Ovary (tissue), 10 donors: ENCODE measurements at places on chromosomes 6 and 20. TPM values are rescaled to one million over a fixed set of nuclear protein-coding genes. Genes with fewer than 3 reads are reported as not detected.

DNA sequence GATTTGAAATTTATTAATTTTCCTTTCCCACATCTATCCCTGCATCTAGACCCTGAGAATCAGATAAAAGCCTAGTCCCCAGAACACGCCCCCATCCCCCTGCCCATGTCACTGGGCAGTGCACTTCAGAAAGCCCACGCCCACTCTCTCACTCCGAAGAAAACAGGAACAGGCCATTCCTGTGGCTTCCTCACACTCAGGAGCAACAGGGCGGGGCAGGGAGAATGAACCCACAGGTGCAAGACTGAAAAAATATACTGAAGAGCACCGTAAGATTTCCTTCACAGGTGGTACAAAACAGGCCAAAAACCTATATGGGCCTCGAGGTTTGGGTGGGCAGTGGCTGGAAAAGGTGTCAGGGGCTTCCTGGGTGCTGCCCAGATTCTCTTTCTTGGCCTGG, 3.4 kb downstream of the OXT start:
- H3K27ac ChIP-seq = no peak overlapping the region
- no peak overlapping the region for H3K4me3 ChIP-seq
- no peaks in the 10 kb centered on the region for H3K36me3 ChIP-seq
- no peak for DNase-seq
- no peaks in the 10 kb centered on the region for H3K4me1 ChIP-seq

GRCh38 chr6:150302520-150303176, 66.2 kb upstream of the IYD start:
- no peak overlapping the region for H3K4me3 ChIP-seq
- no peaks in the 10 kb centered on the region for H3K27me3 ChIP-seq
- H3K27ac ChIP-seq = no peak overlapping the region
- no peak for DNase-seq

- no peak overlapping the region for H3K27ac ChIP-seq
- no peak overlapping the region for H3K4me3 ChIP-seq
- no peaks in the 10 kb centered on the region for H3K36me3 ChIP-seq
These were observed 55.1 kb downstream of the ORC3 start for GRCh38 chr6:87645080-87645479.

DNA sequence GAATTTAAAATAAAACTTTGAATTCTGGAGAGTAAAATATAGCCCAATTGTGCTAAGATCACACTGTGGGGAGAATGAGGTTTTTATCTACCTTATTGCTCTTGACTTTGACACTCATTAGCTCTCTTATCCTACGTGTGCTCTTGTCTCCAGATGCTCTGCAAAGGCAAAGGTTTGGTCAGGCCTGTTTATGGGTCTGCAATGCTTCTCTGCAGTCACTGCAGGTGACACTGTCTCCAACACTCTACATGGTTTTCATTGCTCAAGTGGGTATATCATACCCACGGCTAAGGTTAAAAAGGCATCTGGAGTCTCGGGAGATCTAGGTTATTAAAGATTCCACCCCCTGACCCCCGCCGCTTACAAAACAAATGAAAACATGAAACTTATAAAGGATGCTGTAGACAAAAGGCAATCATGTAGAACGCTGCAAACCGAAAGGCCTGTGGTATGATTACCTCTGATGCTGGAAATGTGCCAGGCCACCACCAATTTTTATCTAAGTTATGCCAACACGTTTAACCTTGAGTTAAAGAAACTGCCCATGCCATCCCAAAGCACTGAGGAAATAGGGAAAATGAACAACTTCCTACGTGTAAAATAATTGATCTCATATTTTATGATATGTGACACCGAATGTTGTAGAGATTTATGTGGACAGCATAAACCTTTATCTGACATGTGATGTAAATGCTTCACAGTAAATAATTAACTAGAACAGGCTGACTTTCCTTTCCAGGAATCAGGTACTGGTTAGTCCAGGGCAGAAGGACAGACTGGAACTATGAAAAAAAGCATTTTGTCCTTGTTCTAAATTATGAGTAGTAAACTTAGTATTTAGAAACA, 238.2 kb upstream of the NOX3 start:
- no peaks in the 10 kb centered on the region for H3K27me3 ChIP-seq
- H3K4me3 ChIP-seq = no peak overlapping the region
- H3K27ac ChIP-seq = no peak overlapping the region
- no peaks in the 10 kb centered on the region for H3K4me1 ChIP-seq

GRCh38 chr6:167789358-167789757, 37.4 kb upstream of the AFDN start:
- no peak overlapping the region for H3K4me3 ChIP-seq
- no peak for DNase-seq
- no peaks in the 10 kb centered on the region for H3K27me3 ChIP-seq
- peaks cover 1% of the 10 kb centered on the region for H3K4me1 ChIP-seq
- no peak overlapping the region for H3K27ac ChIP-seq

- DNase-seq = no peak
- H3K27ac ChIP-seq = no peak overlapping the region
- H3K4me3 ChIP-seq = no peak overlapping the region
- H3K27me3 ChIP-seq = no peaks in the 10 kb centered on the region
- peaks cover 5% of the 10 kb centered on the region for H3K4me1 ChIP-seq
These were observed 683.7 kb upstream of the ID4 start for GRCh38 chr6:19153270-19153980.

GRCh38 chr6:29553268-29554057, 6.1 kb downstream of the UBD start:
- no peaks in the 10 kb centered on the region for H3K27me3 ChIP-seq
- no peaks in the 10 kb centered on the region for H3K36me3 ChIP-seq
- no peak for DNase-seq
- peak overlapping the region; percentile 33 for H3K4me3 ChIP-seq
- peaks cover 6% of the 10 kb centered on the region for H3K4me1 ChIP-seq

DNA sequence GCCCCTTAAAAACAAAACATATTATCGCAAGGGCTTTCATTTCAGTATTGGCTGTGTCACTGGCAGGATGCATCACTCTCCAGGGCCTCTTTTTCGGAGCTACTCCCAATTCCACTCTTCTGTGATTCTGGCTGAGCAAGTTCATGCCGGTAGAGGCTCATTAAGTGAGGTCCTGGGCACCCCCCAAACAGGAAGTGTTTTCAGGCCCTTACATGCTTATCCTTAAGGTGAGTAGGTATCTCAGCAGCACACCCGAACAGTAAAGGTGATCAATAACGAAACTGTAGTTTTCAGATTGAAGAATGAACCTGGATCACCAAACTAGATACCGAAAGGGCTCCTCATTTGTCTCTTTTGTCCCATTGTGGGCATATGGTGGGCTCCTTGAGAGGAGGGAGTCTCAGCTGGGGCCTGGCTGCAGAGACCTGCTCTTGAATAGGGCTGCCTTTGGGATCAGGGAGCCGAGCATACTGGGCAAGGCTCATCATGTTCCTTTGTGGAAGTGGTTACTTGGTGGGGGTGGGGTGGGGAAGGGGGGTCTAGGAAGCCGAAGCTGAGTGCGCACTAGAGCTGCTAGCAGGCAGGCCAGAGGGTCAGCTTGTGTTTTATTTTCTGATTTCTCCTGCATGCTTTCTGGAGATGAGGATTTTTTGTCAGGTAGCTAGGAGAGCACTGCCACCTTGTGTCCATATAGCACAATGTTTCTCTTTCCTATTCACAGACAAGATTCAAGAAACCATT, 65.2 kb downstream of the CDS2 start:
- no peaks in the 10 kb centered on the region for H3K4me1 ChIP-seq
- peak; percentile 47 for DNase-seq
- peak overlapping the region; percentile 70 for H3K27ac ChIP-seq
- no peaks in the 10 kb centered on the region for H3K36me3 ChIP-seq

GRCh38 chr6:44855562-44856411, 468.3 kb downstream of the CDC5L start:
- DNase-seq = no peak
- H3K27me3 ChIP-seq = no peaks in the 10 kb centered on the region
- no peak overlapping the region for H3K4me3 ChIP-seq
- no peaks in the 10 kb centered on the region for H3K36me3 ChIP-seq
- peaks cover 2% of the 10 kb centered on the region for H3K4me1 ChIP-seq

DNA sequence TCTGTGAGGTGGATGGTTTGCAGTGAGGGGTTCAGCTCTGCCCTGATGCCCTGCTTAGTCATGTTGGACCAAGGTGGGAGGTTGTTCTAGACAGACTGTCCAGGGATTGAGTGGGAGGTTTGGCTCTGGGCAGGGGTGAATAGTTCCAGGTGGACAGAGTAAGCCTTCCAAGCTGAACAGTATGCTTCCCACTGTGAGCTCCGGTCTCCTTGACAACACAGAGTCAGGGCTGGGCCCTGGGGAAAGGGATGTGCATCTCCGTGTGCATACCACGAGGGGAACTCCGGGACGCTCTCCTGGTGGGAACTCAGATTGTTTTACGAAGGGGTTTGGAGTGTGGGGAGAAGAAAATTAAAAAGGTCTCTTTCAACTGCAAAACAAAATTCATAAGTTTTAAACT, 174.7 kb downstream of the DHX35 start:
- no peak overlapping the region for H3K4me3 ChIP-seq
- H3K36me3 ChIP-seq = no peaks in the 10 kb centered on the region
- no peak for DNase-seq
- H3K4me1 ChIP-seq = no peaks in the 10 kb centered on the region

DNA sequence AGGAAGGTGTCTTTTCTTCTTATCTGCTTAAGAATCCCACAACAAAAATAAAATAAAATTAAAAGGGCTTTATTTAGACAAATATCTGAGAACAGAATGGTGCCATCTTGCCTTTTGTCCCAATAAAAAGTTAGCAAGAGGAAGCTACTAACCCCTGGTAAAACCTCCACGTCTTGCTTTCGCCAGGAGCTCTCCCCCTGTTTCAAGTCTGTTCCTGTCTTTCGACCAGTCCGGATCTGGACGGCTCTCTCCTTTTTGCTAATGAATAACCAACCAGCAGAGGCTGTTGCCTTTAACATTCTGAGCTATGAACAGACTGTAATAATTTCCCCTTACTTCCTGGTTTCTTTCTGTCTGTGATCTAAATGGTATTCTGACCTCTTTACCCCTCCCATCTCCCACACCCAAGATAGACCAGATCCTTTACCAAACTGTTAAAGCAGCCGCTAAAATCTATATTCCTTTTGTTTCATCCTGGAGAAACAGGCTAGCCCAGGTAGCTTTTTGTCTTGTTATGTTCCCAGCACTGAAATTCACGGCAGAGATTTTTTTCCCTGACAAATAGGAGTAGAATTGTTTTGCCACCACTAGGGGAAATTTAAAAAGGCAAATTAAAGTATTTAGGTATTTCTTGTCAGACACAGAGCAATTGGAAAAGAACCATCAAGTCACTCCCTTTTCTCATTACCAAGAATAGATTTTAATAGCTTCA, at the start of gene FRK:
TSS of gene FRK (minus strand) at position 320 of the 712 bp plus-strand sequence. CDS start 580 bp downstream, outside the sequence.
- no peaks in the 10 kb centered on the region for H3K36me3 ChIP-seq
- no peaks in the 10 kb centered on the region for H3K4me1 ChIP-seq
- no peaks in the 10 kb centered on the region for H3K27me3 ChIP-seq

DNA sequence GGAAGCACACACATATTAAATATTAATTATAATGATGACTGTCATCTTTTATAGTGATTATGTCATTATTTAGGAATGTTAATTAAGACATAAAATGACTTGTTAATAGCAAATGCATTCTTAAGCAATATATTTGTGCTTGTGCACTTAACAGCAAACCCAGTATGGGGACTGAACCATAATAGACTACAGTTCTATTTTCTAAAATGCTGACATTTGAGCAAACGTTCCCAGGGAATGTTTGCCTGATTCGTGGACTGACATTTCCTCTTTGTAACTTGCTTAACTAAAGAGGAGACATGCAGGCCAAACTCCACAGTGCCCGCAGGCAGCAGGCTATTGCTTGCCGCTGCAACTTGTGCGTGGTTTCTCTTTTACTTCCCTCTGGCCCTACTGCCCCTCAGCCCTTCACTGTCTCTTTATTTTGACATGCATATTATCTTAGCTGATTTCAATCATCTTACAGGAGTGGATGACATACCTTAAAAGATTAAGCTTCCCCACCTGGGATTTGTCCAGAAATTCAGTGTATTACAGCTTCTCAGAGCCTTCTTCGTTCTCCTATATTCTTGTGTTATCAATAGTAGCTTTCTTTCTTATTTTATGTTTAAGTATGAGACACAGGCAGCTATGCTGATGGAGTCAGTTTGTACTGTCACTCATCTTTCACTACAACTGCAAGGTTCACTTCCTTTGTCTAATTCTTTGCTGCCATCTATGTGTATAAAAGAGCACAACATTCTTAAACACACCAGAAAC, 141.5 kb downstream of the GMDS start:
- DNase-seq = no peak
- H3K27ac ChIP-seq = no peak overlapping the region
- H3K4me1 ChIP-seq = no peaks in the 10 kb centered on the region
- no peaks in the 10 kb centered on the region for H3K36me3 ChIP-seq
- no peaks in the 10 kb centered on the region for H3K27me3 ChIP-seq
- no peak overlapping the region for H3K4me3 ChIP-seq

- no peaks in the 10 kb centered on the region for H3K27me3 ChIP-seq
- DNase-seq = peak; percentile 28
- peak overlapping the region; percentile 10 for H3K27ac ChIP-seq
- no peak overlapping the region for H3K4me3 ChIP-seq
- no peaks in the 10 kb centered on the region for H3K36me3 ChIP-seq
These were observed 580.3 kb downstream of the TENT5A start for GRCh38 chr6:81172056-81172740.

DNA sequence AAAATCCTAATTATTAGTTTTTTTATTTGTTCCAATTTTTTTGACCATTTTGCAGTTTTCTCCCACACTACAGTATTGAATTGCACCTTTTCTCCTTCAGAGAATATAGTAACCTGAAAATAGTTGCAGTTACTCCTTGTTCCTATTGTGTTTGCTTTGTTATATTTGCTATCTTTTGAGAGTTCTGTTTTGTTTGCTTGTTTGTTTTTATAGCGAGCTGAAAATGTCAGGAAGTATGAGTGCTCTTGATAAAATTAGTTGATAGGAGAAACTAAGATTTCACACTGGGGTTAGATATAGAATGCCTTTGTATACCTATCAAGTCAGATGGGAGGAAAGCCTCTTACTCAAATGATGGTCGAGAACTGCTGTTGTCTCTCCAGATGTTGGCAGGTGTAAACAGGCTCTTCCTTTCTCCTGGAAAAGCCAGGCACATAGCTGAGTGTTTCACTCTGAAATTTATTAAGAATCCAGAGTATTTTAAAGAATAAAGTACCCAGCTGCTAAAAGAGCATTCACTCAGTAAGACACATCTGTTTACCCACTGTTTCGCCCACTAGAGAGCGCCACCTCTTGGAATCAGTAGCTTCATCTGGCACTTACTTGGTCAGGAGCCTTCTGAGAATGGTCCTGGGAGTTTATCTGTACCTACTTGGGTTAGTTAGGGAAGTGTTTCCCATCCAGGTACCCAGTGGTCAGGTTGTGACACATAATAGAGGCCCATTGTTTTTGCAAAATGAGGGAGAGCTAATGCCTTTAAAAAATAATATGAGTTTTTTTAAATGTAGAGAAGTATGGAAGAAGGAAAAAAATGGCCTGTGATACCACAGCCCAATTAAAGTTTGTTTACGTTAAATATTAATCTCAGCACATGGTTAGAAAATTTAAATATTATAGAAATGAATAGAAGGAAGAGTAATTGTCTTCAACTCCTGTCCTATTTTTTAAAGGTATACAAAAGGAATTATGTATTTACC, 11.2 kb downstream of the NT5DC1 start:
- H3K27me3 ChIP-seq = no peaks in the 10 kb centered on the region
- no peaks in the 10 kb centered on the region for H3K4me1 ChIP-seq
- H3K36me3 ChIP-seq = no peaks in the 10 kb centered on the region
- no peak overlapping the region for H3K4me3 ChIP-seq
- H3K27ac ChIP-seq = no peak overlapping the region

Gene LPA
- total RNA-seq = 1.1 TPM

Gene AP5S1
- total RNA-seq = 15.3 TPM

Gene LINC00237
- not detected for total RNA-seq

Gene DACT2
- 1.3 TPM for total RNA-seq
